ENCODE measurements at places on chromosomes 3 and 15.

DNA sequence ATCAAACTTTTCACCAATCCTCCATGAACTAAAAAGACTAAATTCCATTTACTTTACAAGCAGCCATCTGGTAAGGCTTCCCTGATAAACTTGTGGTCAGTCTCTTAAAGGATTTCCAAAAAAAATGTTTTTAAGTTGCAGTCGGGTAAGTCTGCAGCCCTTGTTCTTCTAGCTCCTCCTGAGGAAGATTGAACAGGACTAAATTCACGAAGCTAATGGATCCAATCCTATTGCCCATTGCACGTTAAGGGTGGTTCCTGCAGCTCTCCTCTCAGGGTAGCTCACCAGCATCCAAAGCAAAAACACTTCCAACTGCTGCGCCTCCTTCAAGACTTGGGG is 2.8 kb downstream of the HES1 start:
- no peak for DNase-seq

DNA sequence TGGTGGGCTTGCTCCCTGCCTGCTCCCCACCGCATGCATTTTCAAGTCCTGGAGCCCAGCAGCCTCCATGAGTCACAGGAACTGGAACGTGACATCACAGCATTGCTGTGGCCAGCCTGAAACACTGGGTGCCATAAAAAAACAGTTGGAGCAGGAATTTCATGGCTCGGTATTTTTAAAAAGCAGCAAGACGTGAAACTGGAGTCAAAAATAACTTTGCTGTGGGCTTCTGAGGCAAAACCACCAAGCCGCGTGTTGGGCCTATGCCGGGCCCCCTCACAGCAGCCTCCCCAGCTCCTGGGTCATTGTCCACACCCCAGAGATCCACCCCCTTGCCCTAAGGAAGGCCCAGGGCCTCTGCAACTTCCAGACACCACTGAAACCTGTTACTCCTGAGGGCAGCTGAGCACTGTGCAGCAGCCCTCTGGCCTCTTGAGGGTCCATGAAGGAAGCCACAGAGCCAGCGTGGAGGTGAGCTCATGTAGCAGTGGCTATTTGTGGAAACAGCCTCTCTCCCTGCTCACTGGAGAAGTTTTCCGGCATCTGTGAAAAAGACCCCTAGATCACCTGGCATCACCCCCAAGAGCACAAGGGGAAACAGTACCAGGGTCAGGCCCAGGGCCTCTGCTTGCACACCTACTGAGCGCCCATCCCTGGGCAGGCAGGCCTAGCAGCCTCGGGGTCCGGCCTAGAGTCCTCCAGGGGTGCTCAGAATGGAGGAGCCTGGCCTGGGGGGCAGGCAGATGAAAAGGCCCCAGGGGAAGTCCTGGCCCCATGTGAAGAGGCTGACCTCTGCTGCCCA is 34.0 kb upstream of the DUSP7 start:
- peak; percentile 41 for DNase-seq

DNA sequence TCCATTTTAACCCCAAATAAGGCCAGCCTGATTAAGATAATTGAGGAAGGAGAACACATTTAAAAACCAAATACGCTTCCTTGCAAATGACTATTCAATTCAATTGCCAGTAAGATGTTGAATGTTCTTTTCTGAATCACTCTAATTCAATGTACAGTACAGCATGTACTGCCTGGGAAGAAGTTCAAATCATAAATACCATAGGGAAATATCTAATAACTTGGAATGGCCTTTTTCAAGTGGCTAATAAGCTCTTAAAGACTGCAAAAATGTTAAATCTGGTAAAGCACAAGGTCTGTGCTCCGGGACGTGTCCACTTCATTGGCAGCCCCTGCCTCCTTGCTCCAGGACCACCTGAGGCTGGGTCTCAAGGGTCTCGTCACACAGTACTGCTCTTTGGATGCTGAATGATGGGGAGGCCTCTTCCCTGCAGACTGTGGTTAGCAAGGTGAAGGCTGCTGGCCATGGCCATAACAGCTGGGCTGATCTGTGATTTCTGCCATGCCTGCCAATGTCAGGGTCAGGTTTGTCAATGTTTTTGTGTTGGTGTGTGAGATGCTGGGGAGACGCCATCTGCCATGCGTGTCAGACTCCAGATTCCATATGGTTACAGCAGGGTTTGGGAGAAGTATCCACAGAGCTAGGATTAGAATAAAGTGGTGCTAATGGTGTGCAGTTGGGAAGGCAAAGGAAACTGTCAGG is 300.5 kb downstream of the ADAMTS17 start:
- no peak for DNase-seq

GRCh38 chr3:18982920-18983319 is 165.4 kb upstream of the KCNH8 start:
- DNase-seq, result no peak

GRCh38 chr3:13419505-13420044 is 547 bp downstream of the NUP210 start:
- DNase-seq, result no peak

DNA sequence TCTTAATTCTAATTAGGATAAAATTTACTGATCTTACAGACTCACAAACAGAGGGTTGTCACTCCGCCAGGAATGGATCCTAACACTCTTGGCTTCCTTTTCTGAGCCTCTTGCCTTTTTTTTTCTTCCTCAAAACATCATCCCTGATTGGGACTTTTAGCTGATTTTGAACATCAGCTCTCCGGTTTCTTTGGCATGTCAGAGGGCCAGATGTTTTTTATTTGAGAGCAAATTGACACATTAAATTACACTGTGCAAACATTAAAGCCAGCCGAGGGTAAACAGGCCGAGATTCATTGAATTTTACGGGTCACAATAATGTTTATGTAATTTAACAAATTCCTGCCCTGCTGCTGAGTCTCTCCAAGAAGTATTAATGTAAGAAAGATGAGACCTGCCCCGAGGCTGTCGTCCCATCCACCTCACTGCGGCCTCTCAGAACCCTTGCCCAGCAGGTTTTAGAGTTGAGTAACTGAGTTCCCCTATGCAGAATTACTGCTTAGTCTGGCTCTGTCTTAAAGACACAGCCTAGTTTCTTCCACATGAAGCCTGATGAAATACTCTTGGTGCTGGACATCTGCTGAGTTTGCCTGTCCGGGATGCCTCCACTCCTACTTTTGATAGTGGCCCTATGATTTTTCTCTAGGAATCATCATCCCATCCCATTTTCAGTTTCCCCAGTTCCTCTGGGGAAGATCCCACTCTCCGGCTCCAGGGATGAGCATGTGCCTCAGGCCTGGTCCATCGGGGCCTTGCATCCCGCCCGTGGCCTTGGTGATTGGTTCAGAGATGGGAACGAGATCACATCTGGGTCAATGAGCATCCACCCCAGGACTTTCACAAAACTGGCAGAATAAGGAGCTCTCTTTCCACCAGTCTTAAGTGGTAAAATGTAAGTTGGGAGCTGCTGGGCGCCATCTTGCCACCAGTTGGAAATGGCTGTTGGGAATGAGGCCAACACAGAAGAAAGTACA is 226.6 kb upstream of the TLE3 start:
- peak; percentile 86 for DNase-seq

DNA sequence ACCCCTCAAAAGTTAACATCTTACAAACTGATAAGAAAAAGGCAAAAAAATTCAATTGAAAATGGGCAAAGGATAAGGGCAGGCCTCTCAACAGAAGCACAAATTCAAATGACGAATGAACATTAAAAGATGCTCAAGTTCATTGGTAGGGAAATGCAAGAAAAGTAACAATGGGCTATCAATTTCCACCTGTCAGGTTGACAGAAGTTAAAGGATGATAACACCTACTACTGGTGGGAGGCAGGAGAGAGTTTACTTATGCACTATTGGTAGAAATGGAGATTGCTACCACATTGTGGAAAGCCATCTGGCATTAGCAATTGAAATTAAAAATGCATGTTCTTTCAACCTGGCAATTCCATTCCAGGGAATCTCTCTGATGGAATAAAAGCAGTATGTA is 35.6 kb upstream of the TNFAIP8L3 start:
- no peak for DNase-seq

DNA sequence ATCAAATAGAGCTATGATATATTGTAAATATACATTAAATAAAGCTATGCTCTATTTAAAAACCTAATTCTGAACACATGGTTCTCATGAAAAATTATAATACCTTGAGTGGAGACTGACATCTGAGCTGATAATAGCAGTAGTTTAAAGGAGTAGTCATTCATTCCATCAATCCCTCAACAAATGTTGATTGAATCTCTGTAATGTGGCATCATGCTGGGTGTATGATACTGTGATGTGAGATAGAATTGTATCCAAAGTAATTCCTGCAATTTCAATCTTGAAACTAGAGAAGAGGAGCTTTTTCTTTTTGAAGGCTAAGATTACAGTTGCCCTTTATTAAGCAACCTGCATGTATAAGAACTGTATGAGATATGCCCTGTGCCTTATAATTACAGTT is 63.1 kb downstream of the ADAMTSL3 start:
- DNase-seq, result no peak

DNA sequence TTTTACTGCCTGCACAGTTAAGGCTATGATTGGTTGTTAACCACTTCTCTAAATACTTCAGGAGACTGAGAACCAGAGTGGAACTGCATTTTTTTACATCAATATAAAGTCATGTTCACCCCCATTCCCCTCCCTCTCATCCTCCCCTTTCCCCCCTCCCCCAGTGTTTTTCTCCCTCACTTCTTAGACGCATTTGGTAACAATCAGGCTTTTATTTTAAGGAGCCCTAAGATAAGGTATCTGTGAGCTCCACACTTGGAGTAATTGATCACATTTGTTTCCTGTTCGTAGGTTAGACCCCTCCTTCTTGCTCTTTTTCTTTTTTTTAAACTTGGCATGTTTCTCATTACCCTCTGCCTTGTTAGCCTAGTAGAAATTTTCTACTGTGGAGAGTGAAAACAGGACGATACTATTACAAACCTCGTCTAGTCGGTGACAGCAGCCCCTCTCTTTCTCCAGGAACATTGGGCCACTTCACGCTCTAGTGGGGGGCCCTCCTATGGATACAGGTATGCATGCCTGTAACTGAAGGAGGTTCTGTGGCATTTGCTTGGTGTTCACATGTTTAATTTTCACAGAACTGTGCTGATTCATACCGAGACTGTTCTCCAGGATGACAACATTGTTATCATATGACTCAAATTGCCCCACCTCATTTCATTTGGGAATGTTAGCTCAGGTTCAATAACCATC is 314.4 kb downstream of the MECOM start:
- peak; percentile 68 for DNase-seq

DNA sequence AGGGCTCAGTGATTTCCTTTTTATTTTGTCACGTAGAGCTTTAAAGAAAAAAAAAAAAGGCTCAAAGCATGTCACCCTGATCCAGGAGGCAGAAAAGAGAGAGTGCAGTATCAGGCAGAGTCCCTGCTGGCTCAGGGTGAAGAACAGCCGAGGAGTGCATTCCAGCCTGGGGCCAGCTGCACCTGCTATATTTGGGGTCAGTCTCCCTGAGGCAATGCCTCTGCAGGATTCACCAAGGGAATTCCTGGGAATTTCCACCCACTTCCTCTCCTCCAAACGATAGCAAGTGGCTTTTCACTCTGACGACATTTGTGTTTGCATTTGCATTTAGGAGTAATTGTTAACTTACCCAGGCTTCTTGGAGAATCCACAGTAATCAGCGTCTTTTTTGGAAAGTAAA is 202.9 kb upstream of the CTNNB1 start:
- DNase-seq, result no peak

- no peak for DNase-seq
These were observed 44.6 kb upstream of the SATB1 start for GRCh38 chr3:18469775-18470174.

DNA sequence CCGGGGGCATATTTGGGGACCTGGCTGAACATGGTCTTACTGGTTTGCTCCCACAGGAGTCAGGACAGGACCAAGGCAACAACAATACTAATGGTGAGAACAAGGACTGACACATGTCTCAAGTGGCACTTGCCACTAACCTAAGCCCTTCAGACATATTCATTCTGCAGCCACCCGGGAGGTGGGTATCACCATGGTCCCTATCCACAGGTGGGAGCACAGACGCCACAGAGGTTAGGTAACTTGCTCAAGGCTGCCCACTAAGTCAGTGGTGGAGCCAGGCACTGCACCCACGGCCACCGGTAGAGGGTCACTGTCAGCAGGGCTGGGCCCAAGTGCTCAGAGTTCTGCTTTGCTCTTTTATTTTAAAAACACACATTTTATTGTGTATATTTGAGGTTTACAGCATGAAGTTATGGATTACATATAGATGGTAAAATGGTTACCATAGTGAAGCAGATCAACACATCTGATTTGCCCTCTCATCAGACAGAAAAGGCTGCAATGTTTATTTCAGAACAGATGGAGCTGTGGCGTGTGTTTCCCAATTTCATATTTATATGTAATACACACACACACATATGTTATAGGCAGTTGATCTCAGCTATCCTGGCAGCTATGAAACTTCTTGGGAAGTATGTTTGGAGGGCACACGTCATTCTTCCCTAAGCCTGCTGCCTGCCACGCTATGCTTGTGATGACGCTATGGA is 30.0 kb upstream of the SLC41A3 start:
- DNase-seq, result no peak

- no peak for DNase-seq
These were observed 101.6 kb upstream of the RAD18 start for GRCh38 chr3:9064850-9065249.

GRCh38 chr3:79994397-79994796 is 226.6 kb upstream of the ROBO1 start:
- no peak for DNase-seq

DNA sequence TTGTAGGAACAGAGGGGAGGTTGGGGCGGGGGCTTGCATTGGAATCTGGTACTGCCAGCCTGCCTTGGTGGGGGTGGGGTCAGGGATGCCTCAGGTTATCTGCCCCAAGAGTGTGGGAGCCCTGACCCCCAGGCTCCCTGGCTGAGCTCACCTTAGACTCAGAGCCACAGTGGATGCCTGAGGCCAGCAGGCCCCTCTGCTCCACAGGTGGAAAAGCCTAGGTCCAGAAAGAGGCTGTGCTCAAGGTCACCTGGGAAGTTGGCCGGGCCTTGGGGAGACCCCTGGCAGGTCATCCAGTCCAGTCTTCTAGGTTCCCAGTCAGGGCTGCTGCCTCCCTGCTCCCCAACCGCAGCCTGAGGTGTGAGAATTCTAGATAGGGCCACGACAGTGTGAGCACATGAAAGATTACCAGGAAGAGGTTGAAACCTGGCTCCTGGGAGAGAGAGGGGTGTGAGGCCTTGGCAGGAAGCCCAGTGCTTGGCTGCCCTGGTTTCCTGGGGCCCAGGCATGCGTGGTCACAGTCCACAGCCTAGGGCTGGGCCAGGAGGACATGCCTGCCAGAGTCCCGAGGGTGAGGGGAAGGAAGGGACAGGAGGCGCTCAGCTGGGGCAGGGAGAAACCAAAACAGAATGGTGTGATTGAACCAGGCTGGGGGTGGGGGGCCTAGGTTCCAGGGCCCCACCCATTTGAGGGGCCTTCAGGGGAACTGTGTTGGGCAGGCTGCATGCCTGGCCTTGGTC is 4.9 kb downstream of the HDAC11 start:
- DNase-seq, result peak; percentile 54

DNA sequence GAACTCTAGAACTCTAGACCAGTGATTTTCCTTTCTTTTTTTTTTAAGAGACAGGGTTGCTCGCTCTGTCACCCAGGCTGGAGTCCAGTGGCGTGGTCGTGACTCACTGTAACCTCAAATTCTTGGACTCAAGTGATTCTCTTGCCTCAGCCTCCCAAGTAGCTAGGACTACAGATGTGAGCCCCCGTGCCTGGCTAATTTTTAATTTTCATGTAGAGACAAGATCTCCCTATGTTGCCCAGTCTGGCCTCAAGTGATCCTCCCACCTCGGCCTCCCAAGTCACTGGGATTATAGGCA is 359.6 kb downstream of the SHQ1 start:
- no peak for DNase-seq

All from RWPE1 (cell line).